Renal pelvis (tissue), 12 donors: ENCODE measurements at places on chromosomes 3 and 15. TPM values are rescaled to one million over a fixed set of nuclear protein-coding genes. Genes with fewer than 3 reads are reported as not detected.

GRCh38 chr3:132414841-132415240, 2.5 kb upstream of the DNAJC13 start:
- DNase-seq, result no peak

DNA sequence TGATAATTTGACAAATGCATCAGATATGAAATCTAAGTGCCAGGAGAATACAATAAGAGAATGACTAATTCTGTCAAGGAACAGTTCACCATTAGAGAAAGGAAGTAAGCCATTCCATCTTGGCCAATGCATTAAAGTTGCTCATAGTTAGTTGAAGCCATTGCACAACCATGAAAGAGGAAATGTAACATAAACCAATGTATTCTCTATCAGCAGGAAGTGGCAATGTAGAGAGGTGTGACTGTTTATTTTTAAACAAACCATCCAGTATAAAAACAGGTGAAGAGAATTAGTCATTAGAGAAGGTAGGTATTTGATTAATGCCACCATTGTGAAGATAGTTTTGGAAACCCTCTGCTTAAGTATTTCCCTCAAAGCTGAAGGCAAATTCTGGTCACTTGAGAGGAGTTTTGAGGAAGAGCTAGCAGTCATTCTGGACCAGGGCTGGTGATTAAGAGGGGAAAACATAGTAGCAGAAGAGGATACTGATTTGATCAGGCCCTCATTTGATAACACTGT, 10.7 kb upstream of the ANXA2 start:
- no peak for DNase-seq

DNA sequence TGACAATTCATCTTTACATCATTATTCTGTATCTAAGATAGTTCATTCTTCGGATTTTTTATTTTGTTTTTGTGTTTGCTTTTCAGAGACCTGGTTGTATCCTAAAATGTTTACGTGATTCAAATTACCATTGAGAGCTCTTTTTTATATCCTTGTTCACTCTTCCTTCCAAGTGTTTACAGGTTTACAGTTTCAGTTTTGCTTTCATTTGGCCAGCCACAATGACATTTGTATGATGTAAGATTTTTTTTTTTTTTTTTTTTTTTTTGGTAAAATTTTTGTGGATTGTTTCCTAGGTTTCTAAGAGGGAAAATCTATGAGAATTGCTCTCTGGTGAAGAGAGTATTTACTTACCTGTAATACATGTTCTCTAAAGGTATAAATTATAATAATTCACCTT, 55.0 kb downstream of the SETD5 start:
- DNase-seq, result no peak

GRCh38 chr3:171984883-171985282, 54.5 kb upstream of the FNDC3B start:
- no peak for DNase-seq

GRCh38 chr3:133693821-133694220, 32.1 kb upstream of the TOPBP1 start:
- DNase-seq, result no peak

Gene EPHB1
- polyA plus RNA-seq, result 5.9 TPM

Gene FSTL1
- 470 TPM for polyA plus RNA-seq

Gene C3orf18
- polyA plus RNA-seq, result 16.9 TPM

Gene STAB1
- 40.7 TPM for polyA plus RNA-seq
